HFF-Myc (cell line): ENCODE measurements at places on chromosomes 7 and 10.

DNA sequence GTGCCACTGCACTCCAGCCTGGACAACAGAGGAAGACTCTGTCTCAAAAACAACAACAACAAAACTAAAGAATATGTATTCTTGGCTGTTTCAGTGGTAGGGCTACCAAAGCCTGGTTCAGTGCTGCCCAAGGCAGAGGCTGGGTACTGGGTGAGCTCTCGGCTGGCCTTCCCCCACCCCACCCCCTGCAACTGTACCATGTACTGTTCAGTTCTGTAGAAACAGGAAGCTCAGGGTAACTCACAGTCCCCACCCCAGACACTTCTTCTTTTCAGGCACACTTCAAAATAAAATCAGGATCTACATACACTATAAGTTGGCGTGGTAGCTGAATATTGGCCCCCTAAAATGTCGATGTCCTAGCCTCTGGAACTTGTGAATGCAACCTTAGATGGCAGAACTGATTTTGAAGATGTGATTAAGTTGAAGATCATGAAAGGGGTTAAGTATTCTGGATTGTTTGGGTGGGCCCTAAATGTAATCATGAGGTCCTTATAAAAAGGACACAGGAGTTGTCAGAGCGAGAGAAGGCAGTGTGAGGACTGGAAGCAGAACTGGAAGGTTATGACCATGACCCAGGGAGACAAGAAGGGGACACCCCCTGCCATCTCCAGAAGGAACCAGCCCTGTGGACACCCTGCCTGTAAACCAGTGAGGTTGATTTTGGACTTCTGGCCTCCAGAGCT, 31.2 kb downstream of the TBXAS1 start:
- no peak for DNase-seq

- DNase-seq = no peak
These were observed 8.4 kb upstream of the CDK14 start for GRCh38 chr7:90587766-90588165.

DNA sequence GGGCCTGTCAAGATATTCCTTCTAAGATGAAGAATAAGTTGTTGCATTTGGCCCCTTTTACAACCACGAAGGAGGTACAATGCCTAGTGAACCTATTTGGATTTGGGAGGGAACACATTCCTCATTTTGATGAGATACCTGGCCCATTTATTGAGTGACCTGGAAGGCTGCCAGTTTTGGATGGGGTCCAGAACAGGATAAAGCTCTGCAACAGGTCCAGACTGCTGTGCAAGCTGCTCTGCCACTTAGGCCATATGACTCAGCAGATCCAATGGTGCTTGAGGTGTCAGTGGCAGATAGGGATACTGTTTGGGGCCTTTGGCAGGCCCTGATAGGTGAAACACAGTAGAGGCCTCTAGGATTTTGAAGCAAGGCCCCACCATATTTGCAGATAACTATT, 704.6 kb downstream of the CCSER2 start:
- DNase-seq = no peak

DNA sequence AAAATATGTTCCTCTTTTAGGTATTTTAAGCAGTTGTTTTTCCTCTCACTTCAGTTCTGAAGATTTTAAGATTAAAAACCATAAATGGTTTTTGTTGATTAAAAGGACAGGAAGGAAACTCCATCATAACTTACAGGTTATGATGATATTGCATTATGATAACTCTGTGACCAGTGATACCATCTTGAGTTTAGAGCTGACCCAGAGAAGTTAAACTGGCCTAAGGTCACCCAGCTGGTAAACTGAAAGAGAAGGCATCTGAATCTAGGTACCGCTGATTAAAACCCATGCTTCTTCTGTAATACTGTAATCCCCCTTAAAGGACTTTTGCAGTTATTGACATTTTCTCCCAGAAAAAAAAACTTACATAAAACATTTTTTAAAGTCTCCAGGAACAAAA, 29.6 kb downstream of the LOXL4 start:
- no peak for DNase-seq

DNA sequence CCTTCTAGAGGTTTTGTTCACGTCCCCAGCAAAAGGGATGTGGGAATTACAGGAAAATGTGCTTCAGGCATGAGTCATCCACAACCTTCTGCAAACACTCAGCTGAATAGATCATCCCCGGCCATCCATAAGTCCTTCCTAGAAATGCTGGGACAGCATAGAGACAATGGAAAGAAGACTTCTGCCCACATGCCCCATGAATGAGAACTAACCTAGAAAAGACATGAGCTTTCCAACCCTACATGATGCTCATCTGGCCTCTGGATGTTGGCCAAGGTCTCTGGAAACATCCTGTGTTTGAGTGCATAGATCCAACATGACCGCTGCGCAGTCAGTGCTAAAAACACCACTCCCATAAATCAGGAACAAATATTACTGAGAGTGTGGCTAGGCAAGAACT, 277.5 kb downstream of the PLXNA4 start:
- no peak for DNase-seq

GRCh38 chr7:12727455-12728191, 40.2 kb downstream of the ARL4A start:
- DNase-seq = no peak

GRCh38 chr10:129879655-129880054, 84.4 kb downstream of the EBF3 start:
- no peak for DNase-seq

- no peak for DNase-seq
These were observed 355.3 kb upstream of the GALNT17 start for GRCh38 chr7:70776627-70777101.

DNA sequence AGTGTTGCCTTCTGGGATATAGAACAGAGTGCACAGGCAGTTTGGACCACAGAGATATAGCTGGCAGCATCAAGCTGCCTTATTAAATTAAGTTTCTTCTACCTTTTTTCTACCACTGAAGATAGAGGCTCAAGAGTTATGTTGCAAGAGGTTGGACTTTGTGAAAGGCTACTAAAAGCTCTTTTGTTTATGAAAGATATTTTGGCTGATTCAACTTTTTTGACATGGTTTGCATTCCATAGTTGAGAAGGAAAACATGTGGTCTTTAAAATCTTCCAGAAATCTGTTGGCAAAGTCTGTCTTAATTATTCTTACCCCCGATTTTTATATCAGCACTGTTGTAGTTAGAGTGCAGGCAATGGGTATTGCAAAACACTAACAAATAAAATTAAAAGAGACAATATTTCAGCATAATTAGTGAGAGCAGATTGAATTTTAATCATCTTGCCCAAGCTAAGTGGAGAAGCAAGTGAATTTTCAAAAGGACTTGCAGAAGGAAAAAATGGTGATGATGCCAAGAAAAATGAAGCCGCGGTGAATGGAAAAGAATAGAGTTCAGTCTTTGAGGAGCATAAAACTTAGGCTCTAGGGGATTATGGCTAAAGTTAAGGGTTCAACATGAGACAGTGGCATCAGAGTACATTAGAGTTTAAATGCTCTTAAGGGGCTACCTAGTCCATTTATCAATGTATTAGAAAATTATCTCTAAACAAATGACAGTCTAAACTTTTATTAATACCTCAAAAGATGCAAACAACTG, 450.9 kb upstream of the CNTNAP2 start:
- no peak for DNase-seq

- no peak for DNase-seq
These were observed 30.6 kb upstream of the GALNTL5 start for GRCh38 chr7:151925446-151926335.

DNA sequence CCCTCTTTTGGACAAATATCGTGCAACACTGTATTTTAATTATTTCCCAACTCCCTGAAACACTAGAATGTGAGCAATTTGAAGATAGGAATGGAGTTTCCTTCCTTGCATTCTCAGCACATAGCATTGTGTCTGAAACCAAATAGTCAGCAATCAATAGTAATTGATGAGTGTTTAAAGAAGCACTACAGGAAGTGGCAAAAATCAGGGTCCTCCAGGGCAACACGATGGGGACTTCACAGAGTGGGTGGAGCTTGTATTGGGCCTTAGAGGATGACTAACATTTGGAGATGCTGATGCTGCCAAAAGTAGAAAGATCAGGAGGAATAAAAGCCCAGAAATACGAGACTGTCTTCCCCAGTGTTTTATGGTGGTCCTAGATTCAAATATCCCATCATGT, 94.9 kb downstream of the NPSR1 start:
- no peak for DNase-seq

DNA sequence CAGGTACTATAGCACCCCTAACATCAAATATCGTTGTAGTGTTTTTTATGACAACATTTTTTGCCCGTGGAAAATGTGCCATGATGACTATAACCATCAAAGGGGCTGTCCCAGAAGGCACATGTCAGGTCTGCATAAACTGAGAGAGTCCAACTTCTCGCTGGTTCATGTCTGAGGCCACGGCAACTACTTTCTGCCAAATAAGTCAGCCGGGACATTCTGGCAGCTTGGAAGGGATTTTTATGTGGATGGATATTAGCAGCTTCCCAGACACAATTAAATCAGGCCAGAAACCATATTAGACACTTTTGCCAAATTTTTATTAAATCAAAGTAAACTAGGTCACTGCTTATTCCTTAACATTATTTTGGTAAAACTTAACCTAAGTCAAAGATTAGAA, 477.4 kb upstream of the FZD8 start:
- no peak for DNase-seq

GRCh38 chr7:157625973-157626742, 289.4 kb downstream of the DNAJB6 start:
- DNase-seq = no peak

- DNase-seq = no peak
These were observed 244.2 kb upstream of the IGFBP3 start for GRCh38 chr7:46165276-46165675.

- DNase-seq = no peak
These were observed 8.7 kb upstream of the LRRTM3 start for GRCh38 chr10:66917104-66917503.
